Activated CD4-positive, alpha-beta T cell treated with anti-CD3 and anti-CD28 coated beads, Interleukin-2, amount 10 ng/mL, durations not matched to agents 7 days and 5 days (primary cell): ENCODE measurements at places on chromosomes 5 and 9.

DNA sequence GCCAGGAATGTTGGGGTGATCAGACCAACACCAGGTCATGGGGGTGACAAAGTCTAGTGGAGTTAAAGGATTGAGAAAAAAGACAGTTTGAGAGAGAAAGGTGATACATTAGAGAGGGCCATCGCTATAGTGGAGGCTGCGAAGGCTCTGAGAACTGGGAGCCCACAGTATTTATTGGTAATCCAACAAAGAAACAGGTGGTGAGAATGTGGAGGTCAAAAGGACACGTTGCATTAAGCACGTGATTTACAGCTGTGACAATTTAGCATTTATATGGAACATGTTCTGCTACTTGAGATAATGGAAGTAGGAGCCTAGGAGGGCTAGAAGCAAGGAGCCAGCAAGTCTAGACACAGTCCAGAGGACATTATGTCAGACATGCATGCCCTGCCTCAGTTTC lies 2086.5 kb upstream of the C9orf72 start:
- DNase-seq = no peak

- no peak for DNase-seq
Observed at GRCh38 chr5:54366707-54367106, 56.3 kb upstream of the ARL15 start.

DNA sequence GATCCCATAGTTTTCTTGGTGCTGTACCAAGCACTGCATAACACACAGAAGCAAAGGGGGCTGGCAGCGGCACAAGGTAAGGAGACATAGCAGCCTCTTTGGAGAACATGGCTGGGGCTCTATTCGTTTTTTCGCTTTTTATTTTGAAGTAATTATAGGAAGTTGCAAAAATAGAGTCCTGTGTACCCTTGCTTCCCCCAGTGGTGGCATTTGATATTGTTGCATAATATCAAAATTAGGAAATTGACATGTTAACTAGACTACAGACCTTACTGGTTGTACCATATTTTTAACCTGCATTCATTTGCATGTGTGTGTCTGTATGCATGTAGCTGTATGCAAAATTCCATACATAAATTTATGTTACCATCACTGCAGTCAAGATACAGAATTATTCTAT lies 6.6 kb upstream of the UBQLN1 start:
- no peak for DNase-seq

DNA sequence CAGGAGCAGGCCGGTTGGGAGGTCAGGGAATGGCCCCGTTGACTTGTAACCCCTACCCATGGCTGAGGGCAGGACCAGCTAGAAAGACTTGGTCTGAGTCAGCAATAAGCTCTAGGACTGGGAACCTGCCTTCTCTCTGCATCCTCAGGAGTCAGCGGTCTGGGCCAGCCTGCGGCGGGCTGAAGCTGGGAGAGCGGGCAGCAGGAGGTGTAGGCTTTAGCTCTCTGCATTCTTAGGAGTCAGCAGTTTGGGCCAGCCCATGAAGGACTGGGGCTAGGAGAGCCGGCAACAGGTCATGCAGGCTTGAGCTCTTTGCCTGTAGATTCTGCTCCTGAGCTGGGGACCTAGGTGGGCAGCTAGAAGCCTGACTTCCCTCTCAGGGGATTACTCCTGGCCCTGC lies 6.4 kb upstream of the SMIM32 start:
- no peak for DNase-seq

GRCh38 chr9:131253891-131254491 lies 22.3 kb downstream of the FAM78A start:
- no peak for DNase-seq

DNA sequence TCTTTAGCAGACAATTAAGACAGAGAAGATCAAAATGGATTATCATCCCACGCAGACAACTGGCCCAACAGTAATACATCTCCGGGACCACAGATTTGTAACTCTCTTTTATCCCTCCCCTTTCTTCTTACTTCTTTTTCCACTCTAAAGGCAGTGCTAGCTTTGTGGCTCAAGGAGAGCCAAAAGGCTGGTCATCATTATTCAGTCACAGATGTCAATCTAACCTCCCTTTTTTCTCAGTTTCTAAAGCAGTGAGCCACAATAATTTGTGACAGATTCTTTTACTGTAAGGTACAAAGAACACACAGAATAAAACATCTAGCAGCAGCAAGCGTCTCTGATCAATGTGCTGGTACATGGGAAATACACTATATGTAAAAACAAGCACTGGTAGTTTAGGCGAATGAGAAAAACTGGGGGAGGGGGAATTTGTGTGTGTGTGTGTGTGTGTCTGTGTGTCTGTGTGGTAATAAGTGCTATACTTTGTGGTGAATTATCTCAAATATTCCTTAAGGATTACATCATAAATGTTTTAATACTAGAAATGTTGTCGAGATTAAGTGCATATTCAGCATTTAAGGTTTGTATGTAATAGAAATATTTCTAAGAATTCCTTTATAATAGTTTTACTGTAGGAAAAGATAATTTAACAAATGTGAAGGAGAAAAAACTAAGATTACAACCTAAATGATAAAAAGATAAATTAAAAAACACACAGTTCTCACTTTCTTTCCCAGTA lies 140.2 kb downstream of the DENND1A start:
- no peak for DNase-seq

GRCh38 chr5:32426440-32427151 lies 17.9 kb downstream of the ZFR start:
- no peak for DNase-seq
